Natural killer cell treated with Interleukin-12 subunit alpha and Interleukin-12 subunit beta and Interleukin-15 and Interleukin-18, amount 100 ng/mL, for 72 hours (primary cell): ENCODE measurements at places on chromosomes 4 and X. TPM values are rescaled to one million over a fixed set of nuclear protein-coding genes. Genes with fewer than 3 reads are reported as not detected.

NUDT6 gene
- total RNA-seq: 5.0 TPM

SRPX2 gene
- not detected for total RNA-seq

GRCh38 chr4:127304356-127304755 lies 328.4 kb upstream of the INTU start:
- no peak for DNase-seq

DSPP gene
- not detected for total RNA-seq

FAM9B gene
- not detected for total RNA-seq

GRCh38 chr4:79022529-79022928 lies 83.3 kb upstream of the PAQR3 start:
- no peak for DNase-seq

TLR6 gene
- 4.5 TPM for total RNA-seq

DNA sequence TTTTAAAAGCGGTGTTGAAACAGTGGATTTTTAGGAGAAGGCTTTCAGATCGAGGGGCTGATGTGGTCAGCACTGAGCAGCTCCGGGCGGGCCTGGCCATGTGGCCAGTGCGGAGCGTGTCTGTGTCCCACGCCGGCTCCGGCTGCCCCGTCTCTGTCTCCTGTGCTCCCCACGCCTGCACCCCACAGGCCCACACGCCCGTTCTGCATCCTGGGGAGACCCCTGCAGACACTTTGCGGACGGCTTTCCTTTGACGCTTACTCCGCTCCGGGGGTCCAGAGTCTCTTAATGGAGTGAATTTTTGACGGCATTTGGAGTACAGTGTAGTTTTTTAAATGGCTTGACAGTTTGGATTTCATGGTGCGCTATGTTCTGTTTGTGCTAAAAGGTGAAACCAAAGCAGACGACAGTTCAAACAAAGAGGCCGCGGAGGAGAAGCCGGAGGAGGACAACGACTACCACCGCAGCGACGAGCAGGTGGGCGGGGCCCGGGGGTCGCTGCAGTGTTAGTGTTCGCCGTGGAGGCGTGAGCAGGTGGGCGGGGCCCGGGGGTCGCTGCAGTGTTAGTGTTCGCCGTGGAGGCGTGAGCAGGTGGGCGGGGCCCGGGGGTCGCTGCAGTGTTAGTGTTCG lies 38.7 kb downstream of the PCGF3 start:
- no peak for DNase-seq

GRCh38 chrX:130418740-130419139 lies 17.0 kb downstream of the RBMX2 start:
- DNase-seq: no peak

DNA sequence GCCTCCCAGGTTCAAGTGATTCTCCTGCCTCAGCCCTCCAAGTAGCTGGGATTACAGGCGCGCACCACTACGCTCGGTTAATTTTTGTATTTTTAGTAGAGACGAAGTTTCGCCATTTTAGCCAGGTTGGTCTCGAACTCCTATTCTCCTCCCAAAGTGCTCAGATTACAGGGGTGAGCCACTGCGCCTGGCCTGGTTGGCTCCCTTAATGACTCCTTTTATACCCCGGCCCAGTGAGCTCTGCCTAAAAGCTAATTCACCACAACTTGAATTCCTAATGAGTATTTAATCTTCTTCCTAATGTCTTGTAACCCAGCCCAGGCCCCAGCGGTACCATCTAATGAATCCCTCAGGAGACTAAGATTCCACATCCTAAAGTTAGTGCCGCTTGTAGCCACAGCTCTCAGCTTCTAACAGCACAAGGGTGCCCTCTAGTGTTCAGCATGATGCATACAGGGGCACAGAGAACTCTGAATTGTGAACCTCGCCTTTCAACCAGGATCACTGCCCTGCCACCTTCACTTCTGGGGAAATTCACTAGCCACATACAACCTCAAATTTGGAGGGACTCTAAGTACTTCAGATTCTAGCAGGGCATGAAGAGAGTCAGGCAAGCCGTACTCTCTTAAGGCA lies 89.5 kb downstream of the OR13H1 start:
- DNase-seq: peak; percentile 66

GRCh38 chrX:50697691-50698090 lies 116.3 kb downstream of the SHROOM4 start:
- no peak for DNase-seq

DNA sequence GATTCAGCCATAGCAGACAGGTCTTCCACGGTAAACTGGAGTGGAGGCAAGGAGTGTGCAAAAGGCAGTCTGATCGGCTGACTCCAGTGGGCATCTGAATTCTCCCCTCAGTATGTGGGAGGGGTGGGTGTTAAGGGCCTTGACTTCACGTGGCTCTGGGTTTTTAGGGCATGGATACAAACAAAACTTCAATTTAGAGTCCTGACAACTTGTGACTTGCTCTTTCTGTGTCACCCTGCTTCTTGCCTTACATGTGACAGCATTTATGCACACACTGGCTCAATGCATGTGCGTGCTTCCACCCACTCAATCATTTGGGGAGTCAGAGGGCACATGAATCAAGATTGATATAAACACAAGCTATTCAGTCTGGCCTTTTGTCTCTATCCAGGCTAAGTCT lies 17.5 kb downstream of the PLP1 start:
- no peak for DNase-seq

DNA sequence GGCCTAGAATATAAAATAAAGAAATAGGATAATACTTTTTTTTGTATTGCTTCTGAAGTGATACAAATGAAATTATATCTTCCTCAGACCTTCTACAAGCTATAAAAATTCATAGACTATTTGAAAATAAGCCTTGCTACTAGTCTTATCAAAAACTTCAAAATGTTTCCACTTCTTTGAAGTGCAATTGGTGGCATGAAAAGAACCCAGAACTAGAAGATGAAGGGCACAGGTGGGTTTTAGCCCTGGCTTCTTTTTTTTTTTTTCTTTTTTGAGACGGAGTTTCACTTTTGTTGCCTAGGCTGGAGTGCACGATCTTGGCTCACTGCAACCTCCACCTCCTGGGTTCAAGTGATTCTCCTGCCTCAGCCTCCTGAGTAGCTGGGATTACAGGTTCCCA lies 44.2 kb downstream of the GSX2 start:
- DNase-seq: no peak

DNA sequence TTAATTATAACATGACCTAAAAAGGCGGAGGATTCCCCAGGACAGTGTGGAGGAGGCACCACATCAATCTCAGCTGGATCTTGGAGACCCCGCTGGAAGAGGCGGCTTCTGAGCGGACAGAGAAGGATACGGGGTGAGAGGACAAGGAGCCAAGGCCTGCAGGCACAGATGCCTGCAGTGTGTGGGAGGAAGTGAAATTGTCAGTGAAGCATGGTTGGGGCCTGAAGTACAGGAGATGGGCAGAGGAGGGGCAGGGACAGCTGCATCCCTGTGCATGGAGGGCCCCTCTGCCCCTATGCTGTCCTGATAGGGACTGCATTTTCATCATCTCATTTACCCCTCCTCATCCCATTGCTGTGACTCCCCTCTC lies 1.7 kb upstream of the SLC2A9 start:
- no peak for DNase-seq

UGT2B15 gene
- total RNA-seq: not detected

GRCh38 chr4:29540439-29541102 lies 1179.6 kb upstream of the PCDH7 start:
- DNase-seq: no peak

USP17L28 gene
- total RNA-seq: not detected

UNC5C gene
- not detected for total RNA-seq

GRCh38 chr4:15147714-15148113 lies 145.4 kb downstream of the CPEB2 start:
- no peak for DNase-seq

- no peak for DNase-seq
Observed at GRCh38 chrX:78375894-78376293, 48.5 kb upstream of the CYSLTR1 start.

- DNase-seq: no peak
Observed at GRCh38 chrX:114165537-114165936, 418.3 kb upstream of the HTR2C start.

SCML1 gene
- 1.1 TPM for total RNA-seq

DNA sequence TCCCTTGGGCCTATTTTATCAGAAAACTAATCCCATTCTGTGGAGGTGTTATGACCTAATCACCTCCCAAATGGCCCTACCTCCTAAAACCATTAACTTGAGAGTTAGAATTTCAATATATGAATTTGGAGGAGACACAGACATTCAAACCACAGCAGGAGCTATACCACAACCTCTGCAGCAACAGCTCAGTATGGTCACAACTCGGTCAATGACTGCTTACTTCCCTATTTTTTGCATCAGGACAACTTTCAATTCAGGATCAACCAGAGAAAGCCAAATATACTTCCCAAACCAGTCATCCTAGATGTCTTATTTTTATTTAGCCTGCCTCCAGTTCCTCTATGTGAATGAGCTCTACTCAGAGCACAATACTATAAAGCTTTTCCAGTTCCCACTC lies 11.3 kb upstream of the SMARCA5 start:
- DNase-seq: no peak

DNA sequence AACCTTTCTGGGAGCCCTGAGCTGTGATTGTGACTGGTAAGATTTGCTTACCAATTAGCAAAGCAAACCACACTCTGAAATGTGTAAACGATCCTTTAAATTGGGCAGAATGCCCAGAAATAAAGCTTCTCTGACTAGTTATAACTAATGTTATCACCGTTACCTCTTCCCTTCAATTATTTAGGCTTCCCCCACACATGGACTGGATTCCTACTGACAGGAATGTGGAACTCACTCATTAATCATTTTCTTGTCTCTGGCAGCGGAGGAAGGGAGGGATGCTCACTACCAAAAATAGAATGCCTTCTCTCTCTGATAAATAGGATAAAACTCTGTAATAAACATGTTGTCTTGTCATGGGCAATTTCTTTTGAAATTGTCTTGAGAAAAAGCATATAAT lies 25.3 kb upstream of the NWD2 start:
- no peak for DNase-seq

CCDC110 gene
- total RNA-seq: not detected

DNA sequence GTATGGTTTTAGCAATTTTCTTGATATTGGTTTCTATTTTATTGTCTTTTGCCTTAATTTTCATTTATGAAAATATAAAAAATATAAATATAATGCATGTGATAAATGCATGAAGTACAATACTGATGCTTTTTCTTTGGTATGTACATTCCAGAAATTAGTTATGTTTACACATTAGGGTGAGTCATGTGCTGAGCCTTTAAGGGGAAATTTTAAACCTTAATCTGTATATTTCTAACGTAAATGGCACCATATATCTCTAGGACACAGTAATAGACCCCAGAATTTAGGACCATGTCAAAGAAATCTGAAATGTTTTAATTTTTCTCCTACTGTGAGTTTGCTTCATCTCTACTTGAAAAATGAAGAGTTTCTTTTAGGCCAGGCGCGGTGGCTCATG lies 117.8 kb upstream of the SPRY1 start:
- no peak for DNase-seq
